Heart left ventricle (tissue), 16 donors: ENCODE measurements at places on chromosomes 3 and 15.

GRCh38 chr15:90683876-90684275 lies 33.3 kb upstream of the BLM start:
- no peak for DNase-seq

- DNase-seq: no peak
Observed at GRCh38 chr15:77145370-77145769, 74.5 kb upstream of the TSPAN3 start.

DNA sequence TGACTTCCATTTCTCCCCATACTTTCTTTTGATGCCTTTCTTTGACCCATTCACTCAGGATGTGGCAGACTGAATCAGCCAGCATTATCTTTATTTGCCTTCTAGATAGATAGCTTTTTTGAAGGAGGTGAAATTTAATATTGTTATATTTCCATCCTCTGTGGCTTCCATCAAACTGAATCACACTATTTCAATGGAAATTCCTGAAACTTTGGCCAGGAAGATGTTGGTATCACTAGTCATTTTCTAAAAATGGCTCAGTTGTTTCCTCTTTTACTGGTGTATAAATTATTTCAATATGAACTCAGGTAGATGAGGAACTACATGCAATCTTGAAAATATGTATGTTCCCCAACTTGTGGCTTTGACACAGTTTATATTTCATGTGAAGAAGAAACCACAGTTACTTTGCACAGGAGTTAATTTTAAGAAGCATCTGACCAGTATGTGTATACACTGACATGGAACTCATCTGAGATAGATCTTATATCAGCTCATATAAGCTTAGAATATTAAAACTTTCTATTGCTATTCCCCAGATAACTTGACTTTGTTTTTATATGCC lies 248.3 kb downstream of the CGGBP1 start:
- DNase-seq: no peak

DNA sequence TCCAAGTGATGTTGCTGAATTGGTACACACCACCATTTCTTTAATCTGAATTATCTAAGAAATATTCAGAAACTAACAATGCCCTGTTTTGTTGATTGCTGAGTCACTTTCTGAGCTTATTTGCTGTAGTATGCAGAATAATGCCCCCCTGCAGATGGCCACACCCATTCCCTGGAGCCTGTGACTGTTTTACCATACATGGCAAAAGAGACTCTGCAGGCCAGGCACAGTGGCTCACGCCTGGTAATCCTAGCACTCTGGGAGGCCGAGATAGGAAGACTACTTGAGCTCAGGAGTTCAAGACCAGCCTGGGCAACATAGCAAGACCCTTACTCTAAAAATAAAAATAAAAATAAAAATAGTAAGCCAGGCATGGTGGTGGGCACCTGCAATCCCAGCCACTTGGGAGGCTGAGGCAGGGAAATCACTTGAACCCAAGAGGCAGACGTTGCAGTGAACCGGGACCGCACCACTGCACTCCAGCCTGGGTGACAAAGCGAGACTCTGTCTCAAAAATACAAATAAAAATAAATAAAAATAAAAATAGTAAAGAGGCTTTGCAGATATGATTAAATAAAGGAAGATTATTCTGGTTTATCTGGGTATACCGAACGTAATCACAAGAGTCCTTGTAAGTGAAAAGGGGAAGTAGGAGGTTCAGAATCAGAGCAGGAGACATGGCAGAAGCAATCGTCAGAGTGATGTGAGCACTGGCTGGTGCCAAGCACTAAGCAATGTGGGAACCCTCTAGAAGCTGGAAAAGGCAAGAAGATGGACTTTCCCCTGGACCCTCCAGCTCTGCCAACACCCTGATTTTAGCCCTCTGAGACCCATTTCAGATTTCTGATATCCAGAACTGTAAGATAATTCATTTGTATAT lies 19.0 kb downstream of the PCYT1A start:
- DNase-seq: no peak

DNA sequence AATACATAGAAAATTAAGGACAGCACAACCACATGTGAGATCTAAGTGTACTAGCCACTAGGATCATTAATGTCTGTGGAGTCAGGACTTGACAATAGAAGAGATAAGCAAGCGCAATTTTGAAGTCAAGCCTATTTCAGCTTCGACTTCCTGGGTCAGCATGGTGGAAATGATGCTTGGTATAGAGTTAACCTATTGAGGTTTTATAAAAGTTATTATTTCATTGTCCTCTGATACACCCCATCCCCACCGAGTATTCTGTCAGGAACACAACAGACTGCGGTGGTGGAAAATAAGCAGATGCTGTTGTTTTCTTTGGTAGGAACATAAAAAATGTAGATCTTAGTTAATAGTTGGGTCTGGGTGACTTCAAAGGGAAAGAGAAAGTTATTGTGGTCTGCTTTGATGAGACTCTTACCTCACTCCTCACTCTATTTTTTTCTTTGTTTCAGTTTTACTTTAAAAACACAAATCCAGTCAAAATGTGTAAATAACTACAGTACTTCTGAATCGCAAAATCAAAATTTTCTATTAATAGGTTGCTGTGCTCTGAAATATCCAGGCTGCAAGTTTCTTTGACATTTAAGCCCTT lies 82.1 kb downstream of the IL5RA start:
- DNase-seq: no peak

- DNase-seq: no peak
Observed at GRCh38 chr3:60948488-60948887, 302.8 kb downstream of the FHIT start.

GRCh38 chr3:129482721-129483120 lies 42.7 kb downstream of the IFT122 start:
- DNase-seq: no peak

DNA sequence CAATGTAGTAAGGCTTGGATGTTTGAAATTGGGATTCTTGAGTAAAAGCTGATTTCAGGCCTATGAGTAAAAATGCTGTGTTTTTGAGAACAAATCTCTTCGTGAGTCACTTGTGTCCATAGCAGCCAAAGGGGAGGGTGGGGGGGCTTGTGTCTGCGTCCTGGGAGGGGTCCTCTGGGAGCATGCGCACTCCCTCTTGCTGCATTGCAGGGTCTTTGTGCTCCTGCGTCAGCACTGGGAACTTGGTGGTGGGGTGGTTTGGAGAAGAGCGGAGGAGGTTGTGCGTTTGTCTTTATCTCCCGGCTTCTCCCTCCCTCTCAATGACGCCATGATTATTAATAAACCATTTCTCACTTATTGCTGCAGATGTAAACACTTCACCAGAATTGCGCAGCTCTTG lies 75.9 kb upstream of the NDN start:
- no peak for DNase-seq

- no peak for DNase-seq
Observed at GRCh38 chr3:17656264-17656663, 86.2 kb downstream of the TBC1D5 start.

- DNase-seq: no peak
Observed at GRCh38 chr3:270688-271087, 74.1 kb downstream of the CHL1 start.

DNA sequence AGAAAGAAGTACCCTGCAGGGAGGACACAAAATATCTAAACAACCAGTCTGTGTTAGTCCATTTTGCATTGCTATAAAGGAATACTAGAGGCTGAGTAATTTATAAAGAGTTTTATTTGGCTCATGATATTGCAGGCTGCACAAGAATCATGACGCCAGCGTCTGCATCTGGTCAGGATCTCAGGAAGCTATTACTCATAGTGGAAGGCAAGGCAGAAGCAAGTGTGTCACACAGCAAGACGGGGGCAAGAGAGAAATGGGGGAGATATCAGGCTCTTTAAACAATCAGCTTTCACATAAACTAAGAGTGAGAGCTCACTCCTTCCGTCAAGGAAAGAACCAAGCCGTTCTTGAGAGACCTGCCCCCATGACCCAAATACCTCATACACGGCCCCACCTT lies 614.8 kb downstream of the ZIC1 start:
- no peak for DNase-seq

GRCh38 chr3:35757991-35758757 lies 118.8 kb downstream of the ARPP21 start:
- no peak for DNase-seq
